ENCODE measurements at places on chromosomes 3 and 15. TPM values are rescaled to one million over a fixed set of nuclear protein-coding genes. Genes with fewer than 3 reads are reported as not detected.

Gene CACNA2D2
- total RNA-seq: not detected

Gene GRM7
- not detected for total RNA-seq

Gene ROBO2
- total RNA-seq: under 0.01 TPM

Gene SSUH2
- total RNA-seq: not detected

Gene PGBD4
- total RNA-seq: 0.47 TPM
